Ammon's horn (tissue), 1 donor: ENCODE measurements at places on chromosomes 1 and 21.

DNA sequence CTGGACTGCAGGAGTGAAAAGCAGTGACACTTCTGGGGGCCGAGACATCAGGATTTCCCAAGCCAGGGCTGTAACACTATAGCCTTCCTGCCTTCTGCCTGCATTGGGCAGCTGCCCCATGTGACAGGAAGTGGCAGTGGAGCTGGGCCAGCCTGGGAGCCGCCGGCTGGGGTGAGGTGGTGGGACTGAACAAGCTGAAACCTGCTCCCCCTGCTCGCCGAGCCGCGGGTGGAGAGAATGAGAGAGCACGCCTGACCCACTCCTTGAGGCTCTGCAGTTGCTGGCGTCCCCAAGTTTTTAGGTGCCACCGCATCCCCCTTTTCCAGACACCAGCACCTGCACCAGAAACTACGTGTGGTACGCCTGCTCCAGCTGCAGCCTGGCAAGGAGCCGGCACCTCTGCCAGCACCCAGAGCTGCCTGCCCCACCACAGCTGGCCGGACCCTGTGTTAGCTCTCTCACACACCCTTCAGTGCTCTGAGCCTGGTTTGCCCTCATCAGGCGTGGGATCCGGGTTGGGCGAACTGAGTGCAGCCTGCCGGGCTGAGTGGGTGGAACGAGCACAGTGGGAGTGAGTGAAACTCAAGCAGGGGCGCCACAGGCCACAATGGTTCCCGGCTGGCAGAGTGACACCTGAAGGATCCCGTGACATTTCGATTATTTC is 119.4 kb downstream of the AKT3 start:
- DNase-seq: peak; percentile 66

DNA sequence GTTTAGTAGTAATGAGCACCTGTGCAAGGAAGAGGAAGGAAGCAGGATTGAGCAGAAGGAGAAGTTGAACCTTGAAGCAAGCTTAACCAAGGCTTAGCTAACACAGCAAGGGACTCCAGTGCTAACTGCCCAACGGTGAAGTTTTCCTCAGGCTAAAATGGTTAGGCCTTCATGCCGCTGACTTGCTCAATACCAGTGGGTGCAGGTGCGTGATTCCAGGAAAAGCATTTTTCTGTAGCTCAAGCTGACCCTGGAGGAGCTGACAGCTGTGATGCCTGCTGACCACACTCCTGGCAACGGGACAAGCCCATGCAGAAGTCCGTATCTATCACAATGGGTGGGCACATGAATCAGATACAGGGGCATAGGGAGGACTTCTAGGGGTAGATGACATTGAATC is 76.5 kb upstream of the FGGY start:
- peak; percentile 5 for DNase-seq

- peak; percentile 13 for DNase-seq
Measured at GRCh38 chr1:147545133-147545532, 3.8 kb downstream of the BCL9 start.

DNA sequence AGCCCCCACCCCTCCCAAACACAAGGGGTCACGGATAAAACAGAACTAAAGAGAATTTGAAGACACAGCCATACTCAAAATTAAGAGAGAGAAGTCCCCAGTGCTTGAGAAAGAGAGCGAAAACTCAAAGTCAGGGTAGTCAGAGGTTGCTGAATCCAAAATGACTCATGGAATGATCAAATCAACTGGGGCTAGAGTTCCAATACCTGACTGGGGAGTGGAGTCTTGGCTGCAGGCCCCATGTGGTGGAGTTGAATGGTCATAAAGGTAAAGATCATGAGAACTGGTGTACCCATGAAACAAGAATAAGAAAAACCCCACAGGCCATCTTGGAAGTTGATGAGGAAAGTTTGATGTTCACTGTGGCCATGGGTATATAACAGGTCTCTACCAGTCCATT is 84.5 kb upstream of the LRRN2 start:
- no peak for DNase-seq

- DNase-seq: no peak
Measured at GRCh38 chr1:38293567-38293966, 247.0 kb upstream of the POU3F1 start.

GRCh38 chr1:61005614-61006580 is 76.5 kb upstream of the NFIA start:
- peak; percentile 30 for DNase-seq

GRCh38 chr1:226497276-226497833 is 51.2 kb upstream of the STUM start:
- DNase-seq: no peak

DNA sequence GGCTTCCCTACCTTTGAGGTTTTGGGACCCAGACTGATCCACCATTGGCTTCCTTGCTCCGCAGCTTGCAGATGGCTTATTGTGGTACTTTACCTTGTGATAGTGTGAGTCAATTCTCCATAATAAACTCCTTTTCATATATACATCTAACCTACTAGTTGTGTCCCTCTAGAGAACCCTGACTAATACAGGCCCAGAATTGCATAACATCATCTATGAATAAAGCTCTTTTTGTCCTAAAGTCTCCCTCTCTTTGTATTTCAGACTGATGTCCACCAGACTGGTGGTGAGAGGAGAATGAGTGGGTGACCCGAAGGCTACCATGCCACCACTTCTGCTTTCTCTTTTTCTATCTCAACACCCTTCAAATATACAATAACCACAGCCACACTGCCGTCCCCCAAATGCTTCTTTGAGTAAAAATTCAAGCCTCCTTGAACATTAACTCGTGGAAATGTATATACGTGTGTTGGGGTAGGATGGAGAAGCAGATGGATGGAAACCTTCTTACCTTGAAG is 265.7 kb downstream of the PTBP2 start:
- no peak for DNase-seq

- DNase-seq: no peak
Measured at GRCh38 chr21:34701726-34702125, 32.9 kb downstream of the CLIC6 start.

- no peak for DNase-seq
Measured at GRCh38 chr1:171683870-171684269, 31.4 kb upstream of the MYOC start.

DNA sequence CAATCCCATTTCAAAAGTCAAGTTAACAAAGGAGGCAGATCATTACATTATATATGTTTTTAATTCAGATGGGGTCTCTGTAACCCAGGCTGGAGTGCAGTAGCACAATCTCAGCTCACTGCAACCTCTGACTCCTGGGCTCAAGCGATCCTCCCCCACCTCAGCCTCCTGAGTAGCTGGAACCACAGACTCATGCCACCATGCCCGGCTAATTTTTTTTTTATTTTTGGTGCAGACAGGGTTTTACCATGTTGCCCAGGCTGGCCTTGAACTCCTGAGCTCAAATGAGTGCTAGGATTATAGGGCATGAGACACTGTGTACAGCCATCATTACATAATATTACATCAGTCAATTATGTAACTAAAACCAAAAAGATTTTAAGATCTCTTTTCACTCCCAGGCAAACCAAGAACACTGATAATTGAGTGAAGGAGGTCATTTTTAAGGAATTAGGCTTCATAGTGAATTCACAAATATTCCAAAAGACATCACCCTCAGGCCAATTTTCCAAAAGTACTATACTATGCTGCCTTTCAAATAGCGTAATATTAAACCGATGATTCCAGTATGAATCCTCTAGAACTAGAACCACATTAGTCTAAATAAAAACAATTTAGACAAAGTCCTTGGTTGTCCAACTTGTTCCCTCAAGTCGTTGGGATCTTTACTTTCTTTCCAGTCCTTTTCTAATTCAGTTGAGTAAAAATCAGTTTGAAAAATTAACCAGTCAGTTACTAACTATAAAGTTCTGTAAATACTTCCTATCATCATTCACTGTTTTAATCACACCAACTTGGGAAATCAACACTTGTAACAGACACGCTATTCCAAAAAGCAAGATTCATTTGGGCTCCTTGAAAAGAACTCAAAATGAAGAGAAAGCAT is 16.1 kb downstream of the TOMM20 start:
- no peak for DNase-seq

DNA sequence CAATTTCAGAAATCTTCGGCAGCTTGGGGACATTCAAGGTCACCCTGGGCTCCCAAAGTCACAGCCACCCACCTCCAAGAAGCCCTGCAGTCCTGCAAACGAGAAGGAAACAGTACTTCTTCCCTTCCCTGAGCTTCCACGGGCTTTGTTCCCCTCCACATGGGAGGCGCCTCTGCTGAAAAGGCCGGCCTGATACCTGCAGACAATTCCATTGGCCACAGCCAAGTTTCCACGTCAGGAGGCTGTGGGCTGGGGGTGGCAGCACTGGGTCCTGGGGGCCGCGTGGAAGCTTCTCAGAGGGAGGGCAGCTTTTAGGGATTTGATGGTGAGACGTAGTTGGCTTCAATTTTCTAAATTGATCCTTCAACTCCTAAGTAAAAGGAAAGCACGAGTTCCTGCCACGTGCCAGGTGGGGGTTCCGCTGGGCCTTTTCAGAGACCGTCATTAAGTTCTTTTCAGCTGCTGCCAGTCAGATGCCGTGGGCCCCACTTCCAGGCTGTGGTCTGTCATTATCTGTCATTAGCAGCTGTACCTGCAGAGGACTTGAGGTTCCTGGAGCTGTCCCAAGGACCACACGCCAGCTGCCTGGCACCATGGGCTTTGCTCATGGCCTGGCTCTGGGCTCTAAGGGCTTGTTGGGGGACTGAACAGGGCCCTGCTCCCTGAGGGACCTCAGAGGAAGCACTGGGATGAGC is 98.7 kb downstream of the CRYAA start:
- DNase-seq: no peak

GRCh38 chr1:231866392-231867331 is 240.1 kb downstream of the DISC1 start:
- DNase-seq: peak; percentile 80

DNA sequence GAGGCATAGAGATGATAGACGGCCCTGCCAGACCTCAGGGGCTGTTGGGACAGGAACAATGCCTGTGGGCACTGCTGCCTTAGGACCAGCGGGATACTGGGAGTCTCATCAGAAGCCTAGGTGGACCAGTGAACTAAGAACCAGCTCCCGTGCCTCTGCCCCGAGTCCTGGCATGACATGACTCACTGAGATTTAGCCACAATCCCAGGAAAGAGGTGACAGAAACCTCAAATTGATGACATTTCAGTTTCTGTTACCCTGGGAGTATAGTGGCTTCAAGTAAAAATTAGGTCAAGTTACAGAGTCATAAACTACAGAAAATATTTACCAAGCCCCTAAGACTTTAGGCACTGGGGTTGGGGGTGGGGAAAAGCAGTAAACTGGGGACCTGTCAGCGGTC is 74.6 kb upstream of the GADD45A start:
- no peak for DNase-seq

GRCh38 chr1:211775170-211775569 is 55.4 kb downstream of the LPGAT1 start:
- no peak for DNase-seq

DNA sequence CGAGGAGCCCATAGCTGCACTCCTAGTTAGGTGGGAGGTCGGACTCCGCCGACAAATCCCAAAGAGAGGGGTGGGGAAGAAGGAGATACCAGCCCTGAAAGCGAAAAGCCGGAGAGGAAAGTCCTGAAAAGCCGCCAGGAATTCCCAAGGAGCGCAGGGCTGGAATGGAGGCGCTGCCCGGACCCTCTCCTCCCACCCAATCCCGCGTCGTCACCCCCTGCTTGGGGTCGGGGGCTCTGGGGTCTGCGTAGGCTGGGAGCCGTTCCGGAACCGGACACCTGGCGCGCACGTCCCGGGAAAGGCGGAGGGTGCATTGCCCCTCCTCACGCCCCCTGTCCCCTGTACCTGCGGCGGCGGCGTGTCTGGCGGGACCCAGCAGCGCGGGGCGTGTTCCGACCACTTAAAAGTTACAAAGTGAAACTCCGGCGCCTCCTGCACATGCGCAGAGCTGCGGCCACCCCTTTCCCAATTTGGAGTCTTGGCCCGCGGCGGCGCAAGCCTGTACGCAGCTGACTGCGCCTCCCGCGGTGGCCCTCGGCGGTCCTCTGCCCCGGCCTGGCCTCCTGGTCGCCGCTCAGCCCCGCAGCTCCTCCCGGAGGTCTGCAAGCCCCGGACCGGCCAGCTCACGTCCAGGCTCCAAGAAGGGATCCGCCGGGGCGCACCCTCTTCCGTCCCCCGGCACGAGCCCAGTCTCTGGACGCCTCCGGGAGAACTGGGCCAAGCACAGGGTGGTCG is at the start of gene TMEM63A:
TMEM63A (minus strand) TSS at position 422 of the 735 bp plus-strand sequence. CDS start 4,800 bp downstream, outside the sequence.
- peak; percentile 89 for DNase-seq

GRCh38 chr1:115293006-115293405 is 45.0 kb downstream of the NGF start:
- no peak for DNase-seq

DNA sequence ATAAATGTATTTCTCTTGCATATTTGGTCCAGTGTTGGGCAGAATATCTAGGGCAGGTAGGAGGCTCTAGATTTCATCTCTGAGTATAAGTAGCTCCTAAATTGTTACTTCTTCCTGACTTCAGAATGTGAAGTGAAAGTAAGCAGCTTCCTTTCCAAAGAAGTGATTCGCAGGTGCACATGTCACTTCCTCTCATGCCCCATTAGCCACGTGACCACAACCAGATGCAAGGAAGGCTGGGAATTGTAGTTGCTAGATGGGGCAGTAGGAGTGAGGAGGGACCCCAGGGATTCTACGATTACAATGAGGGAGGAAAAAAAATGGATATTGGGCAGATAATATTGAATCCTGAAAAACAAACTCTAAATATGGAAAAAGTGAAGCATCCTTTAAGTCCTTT is 113.2 kb upstream of the CYYR1 start:
- peak; percentile 4 for DNase-seq

GRCh38 chr1:188426561-188426960 is 1597.8 kb downstream of the PLA2G4A start:
- DNase-seq: no peak

GRCh38 chr1:147625362-147625995 is 44.8 kb downstream of the ACP6 start:
- DNase-seq: no peak
